ENCODE measurements at places on chromosomes 4 and X.
A peak's percentile ranks its signal among the peaks of the same experiment; 100 is the strongest.

- peak; percentile 45 for DNase-seq
Measured at GRCh38 chr4:6087669-6088341, 69.6 kb upstream of the C4orf50 start.

DNA sequence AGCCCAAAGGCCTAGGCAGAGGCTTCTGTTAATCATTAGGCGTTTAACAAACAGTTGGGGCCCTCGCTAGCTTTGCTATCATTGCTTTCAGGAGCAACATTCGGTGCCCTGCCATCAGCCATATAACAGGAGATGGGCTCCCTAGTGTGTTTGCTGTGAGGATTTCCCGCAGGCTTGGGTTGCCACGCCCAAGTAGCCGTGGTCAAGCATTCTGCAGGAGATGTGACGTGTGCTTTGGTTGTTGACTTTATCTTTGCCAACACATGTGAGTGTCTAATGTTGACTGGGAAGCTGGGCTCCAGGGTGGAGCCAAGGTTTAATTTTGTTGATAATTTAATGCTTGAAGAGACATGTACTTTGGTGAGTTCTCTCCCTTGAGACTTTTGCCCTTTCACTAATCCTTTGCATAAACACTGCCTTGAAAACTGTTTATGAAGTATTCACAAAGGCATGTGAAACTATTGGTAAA lies 184.6 kb upstream of the KIT start:
- peak; percentile 10 for DNase-seq

DNA sequence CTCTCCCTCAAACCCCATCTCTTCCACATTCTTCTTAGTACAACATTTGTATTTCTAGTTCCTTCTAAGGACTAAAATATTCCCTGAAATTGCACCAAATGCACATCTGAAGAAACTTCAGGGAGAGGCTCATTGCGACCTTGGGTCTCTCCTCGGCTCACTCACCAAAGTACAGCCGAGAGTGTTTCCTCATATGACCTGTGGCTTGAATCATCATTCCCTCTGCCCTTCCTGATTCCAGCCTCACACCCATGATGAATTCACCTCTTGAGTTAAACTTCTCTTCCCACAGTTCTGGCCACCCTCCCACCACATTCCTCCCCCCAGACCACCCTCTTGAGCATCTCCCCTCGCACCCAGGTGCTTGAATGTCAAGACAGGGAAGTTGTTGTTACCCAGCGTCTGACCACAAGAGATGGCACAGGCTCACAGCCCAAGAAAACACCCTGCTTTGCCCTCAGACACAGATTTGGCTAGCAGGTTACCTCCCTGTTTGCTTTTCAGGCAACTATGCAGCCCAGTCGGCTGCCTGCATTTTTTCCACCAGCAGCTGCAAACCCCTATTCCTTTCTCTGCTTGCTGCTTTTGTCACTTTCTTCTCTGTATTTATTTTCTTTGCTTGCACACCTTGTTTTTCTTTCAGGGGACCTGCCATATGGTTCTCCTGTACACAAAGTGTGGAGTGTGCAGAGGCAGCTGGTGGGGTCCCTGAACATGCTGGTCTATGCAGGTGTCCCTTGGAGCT lies 214.8 kb downstream of the SPATA18 start:
- DNase-seq: no peak

DNA sequence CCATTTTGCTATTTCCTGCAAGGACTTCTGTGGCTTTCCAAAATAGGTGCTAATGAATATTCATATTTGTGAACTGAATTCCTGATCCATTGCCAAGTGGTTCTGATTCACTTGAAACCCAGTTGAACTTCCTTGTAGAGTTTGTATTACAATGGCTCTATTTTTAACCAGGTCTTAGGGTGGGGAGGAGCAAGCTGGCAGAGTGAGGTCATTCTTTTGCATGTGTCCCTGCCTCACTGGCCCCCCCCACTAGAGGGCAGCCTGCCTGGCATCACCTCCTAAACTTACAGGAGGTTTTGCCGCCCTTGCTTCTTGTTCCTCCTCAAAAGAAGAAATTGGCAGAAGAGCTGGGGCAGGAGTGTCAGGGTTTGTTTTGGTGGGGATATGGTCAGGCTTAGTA lies 10.5 kb downstream of the PTTG2 start:
- no peak for DNase-seq

- DNase-seq: peak; percentile 27
Measured at GRCh38 chr4:86496094-86497080, 97.7 kb upstream of the PTPN13 start.

DNA sequence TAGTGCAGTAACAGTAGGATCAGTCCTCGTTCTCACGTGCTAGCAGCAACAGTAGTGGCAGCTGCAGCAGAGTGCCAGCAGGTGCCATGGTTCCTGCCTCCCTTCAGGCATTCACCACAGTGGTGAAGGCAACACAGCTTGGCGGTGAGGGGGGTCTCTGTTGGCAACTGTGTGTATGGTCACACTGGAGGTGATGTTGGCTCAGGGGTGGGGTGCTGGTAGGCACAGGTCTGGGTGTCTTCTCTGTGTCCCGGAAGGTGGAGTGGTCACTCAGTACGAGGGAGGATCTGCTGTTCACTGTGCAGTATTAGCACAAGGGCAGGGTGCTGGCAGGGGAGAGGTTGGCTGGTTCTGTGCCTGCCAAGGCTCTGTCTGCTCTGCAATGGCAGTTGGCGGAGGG lies 671.8 kb downstream of the CCSER1 start:
- no peak for DNase-seq

DNA sequence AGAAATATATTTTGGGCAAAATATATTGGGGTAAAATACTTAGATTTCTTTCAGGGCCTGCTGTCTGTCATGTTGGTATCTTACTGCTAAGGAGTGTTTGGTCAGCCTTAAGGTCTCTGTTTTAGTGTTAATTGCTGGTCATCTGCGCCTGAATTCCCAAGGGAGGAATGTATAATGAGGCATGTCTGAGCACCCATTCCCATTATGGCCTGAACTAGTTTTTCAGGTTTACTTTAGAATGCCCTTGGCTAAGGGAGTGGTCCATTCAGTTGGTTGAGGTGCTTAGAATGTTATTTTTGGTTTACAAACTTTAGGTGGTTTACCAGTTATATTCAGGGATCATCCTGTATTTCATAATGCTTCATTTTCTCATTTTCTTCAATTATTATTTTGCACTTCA lies 125.9 kb downstream of the CFAP299 start:
- DNase-seq: no peak

DNA sequence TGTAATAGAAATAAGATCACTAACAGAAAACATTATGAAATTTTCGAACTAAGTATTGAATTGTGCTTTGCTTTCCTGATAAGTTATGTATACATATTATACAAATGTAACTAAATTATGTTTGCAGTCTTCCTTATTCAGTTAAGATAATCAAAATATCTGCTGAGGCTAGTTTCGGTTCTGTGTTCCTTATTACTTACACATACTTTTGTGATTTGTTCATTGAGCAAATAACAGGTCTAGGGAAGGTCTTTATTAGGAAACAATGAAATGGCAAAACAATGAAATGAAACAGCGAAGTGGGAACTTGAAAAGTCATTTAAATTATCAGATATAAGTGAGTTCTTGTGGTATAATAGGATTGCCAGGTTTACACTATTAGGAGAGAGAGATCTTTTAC lies 352.4 kb downstream of the GRIA2 start:
- DNase-seq: no peak

DNA sequence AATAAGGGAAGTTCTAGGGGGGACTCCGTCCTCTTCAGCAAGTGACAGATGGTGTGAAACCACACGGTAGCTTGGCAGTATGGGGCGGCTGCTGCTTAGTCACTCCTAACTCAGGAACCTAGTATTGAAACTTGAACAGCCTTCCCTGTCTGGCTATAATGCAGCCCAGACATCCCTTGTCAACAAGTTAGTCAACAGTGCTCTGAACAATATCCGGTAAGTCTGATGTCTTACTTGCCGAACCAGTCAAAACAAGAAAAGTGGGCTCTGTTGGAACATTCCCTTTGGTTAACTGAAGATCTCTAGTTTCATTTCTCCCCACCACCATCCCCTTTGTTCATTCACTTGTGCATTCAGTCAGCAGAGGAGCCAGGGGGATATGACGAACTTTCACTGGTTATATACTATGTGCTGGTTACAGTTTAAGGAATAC lies 18.7 kb upstream of the CXCL13 start:
- DNase-seq: no peak

DNA sequence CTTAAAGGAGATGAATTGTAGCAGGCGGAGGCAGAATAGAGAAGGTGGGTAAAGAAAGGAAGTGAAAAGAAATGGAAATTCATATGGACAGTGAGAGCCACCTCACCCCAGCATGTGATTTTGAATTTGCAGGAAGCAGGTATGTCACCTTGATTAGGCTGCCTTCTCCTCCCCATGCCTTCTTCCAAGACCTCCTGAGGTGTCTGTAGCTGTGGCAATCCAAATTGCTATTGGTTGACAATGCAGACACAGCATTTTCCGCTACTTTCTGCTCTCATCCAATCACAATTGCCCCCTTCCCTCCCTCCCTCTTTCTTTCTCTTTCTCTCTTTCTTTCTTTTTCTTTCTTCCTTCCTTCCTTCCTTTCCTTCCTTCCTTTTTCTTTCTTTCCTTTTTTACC lies 38.5 kb downstream of the RAB33B start:
- DNase-seq: no peak

DNA sequence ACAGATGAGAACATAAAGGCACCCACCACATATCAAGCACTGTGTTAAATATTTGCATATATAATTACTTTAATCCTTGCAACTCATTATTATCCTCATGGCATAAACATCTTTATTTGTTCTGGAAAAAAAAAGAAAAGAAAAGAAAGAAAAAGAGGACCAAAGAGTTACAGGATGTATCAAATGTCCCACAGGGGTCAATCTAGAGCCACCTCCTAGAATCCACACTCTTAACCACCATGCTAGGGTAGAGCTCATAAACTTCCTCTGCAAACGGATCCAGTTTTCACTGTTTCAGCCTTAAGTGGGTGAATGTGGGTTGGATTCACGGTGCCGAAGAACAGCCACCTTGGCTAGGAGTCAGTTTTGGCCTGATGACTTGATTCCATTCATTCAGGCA lies 171.1 kb upstream of the PPARGC1A start:
- no peak for DNase-seq

DNA sequence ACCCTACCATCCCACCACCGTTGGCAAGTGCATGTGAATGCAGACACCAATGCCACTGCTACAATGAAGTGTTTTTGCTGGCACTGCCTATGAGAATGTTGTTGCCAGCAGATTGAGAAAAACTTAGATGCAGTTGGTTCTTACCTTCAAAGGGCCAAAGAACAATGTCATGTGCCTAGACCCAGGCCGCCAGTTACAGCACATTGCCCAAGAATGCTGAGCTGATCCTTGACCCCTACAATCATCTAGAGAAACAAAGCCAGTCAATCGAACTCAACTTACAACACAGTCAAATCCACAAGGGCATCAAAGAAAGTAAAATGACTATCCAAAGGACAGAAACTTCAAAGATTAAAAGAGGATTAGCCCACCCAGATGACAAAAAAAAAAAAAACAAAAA lies 102.4 kb upstream of the SPIN4 start:
- no peak for DNase-seq

DNA sequence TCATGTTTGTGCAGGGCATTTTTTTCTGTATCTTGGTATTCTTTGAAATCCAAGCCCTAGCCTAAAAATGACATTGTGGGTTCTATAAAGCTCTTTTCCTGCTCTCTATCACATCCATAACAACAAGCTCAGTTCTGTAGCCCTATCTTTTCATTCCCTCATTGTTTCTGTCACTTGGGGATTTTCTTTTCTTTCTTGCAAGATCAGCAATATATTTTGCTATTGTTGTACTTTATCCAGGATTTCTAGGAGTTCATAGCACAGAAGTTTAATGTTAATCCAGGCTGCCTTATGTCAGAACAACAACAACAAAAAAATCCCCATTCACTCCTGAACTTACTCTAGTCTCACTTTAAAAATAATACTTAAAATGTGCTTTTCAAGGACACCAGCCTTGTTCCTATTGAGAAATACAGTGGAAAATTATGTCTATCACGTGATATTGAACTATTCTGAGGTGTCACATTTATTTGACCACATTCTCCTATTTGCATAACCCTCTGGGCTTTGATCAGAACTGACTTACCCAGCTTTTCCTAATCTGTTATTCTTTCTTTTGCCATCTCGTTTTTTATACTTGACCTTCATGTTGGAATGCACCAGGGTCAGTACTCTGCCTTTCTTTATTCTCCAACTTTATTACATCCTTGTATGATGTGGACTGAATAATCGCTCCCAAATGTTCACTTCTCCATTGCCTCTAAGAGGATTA lies 112.8 kb downstream of the MAGEB5 start:
- DNase-seq: no peak

GRCh38 chrX:44903830-44904530 lies 31.0 kb downstream of the KDM6A start:
- DNase-seq: no peak

DNA sequence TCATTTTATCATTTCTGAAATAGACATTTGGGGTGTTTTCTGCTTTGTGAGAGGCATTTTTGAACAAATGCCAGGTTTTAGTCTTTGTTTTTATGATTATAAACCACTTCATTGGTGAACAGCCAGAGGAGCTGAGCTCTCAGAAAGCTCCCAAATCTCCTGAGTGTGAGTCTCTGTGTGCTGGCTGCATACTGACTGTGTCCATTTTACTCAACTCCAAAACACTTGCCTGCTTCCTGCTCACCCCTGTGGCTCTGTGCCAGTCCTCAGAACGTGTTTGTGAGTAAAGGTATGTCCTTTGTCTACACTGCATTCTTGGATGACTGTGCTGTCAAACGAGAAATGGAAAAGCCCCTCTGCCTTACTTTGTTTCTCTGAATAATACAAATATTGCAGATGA lies 5.4 kb upstream of the LRAT start:
- DNase-seq: no peak

DNA sequence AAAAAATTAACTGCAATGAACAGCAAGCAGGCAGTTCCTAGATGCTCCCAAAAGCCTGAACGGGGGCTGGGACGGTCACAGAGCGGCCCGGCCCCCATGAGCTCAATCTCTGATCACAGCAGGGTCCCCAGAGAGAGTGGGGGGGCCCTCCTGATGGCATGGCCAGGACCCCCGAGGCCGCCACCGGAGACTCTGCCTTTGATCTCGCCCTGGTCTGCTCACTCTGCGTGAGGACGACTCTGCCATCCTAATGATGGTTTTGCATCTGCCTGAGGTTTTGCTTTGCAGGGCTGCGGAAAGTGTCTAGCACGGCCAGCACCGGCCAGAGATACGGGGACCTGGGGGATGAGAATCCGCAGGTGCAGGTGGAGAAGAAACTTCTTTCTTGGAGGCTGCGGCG lies 103.8 kb downstream of the SHOX start:
- DNase-seq: no peak

DNA sequence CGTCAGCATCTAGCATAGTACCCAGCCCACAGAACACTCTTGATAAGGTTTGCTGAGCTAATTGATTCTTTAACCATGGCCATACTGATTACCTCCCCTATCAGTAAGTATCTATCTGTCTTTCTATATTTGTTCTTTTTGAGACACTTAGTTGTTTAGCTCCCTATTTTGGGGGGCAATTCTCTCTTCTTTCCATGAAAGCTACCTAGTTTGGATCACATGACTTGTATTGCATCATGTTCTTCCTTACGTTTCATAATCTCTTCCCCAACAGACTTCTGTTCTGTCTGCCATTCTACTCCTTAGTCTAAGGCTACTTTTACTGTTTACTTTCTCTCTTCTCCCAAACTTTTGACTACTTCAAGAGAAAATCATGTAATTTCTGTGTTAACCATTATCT lies 39.0 kb downstream of the TBC1D19 start:
- no peak for DNase-seq
